ENCODE measurements at places on chromosomes 11 and 22.

DNA sequence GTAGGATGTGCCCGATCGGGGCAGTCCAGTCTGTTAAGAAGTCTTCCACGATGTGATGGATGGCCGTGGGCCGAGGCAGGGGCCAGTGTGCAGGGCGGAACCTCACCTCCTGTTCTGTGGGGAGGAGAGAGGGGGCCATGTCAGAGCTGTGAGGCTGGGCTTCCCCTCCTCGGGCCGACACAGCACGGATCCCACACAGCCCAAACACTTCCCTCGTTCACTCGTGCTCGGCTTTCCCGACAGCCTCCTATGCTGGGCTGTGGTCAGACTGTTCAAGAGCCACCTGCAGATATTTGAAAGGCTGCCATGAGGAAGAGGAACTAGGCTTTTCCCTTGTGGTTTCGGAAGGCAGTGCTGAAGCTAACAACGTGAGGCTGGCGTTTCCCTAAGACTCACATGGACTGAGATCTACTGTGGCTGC is 12.3 kb upstream of the TXN2 start:
- DNase-seq: no peak

DNA sequence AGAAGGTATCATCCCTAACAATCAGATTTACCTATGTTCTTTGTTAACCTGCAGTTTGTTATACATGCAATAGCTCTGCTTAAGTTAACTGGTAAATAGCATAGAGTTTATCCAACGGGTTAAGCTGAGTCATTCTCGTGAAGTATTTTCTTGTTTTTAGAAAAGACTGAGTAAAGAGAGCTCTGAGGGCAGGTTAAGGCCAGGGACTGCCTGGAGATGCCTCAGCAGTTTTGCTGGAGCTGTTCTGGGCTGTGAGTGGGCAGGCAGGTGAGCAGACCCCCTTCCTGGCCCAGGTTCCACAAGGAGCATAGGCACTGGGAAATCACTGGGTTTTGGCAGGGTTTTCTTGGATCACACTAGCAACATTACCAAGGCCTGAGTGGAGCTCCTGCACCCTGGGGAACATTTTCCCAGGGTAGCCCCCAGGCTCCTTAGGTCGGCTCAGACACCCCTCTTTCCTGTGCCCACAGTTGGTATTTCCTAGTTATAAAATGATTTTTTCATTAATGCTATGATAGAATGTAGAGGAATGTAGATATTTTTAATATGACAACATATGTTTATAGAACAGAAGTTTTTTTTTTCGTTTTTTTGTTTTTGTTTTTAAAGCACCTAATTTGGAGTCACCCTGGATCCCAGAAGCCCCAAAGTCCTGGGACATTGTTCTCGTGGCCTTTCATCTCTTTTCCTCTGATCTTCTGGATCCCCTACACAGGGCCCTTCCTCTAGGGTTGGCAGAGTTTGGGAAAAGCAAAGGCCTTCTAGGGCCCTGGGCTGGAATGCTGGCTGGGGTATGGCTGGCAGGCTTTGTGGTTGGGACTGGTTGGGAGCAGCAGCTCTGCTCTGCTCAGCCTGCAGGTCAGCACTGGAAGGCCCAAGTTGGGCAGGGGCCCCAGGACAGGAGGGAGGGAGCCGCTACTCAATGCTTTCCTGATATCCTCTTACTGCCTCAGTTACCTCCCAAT is 26.7 kb downstream of the IRAG1 start:
- no peak for DNase-seq

DNA sequence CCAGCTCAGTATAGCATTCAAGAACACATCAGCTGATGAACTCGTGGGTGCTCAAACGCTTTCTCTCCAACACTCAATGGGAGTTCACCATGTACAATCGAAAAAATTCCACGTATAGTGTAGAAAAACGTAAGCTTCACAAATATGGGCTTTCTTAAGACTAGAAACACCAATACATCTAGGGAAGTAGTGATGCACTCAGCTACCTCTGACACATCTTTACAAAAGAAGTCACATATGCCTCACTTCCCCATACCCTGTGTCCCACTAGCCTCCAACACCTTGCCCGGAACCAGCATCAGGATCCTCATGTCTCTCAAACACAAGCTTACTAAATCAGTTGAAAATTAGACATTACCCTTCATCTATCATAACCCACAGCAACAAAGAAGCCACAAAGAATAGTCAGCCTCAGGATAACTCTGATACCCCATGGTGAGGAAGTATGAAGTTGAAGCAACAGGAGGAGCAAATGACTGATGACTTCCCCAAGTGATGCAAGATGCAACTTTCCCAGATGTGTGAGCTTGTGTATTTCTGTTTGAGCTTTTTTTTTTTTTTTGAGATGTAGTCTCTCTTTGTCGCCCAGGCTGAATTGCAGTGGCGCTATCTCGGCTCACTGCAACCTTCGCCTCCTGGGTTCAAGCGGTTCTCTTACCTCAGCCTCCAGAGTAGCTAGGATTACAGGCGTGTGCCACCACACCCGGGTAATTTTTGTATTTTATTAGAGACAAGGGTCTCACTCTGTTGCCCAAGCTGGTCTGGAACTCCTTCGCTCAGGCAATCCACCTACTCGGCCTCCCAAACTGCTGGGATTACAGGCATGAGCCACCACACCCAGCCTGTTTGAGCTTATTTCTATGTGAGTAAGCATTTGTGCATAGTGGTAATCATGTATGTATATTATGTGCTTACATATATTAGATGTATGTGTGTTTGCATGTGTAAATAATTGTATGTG is 8.5 kb upstream of the DENND5A start:
- no peak for DNase-seq

GRCh38 chr11:76615950-76616349 is 54.6 kb downstream of the LRRC32 start:
- no peak for DNase-seq

- DNase-seq: no peak
Measured at GRCh38 chr11:74925281-74925680, 23.6 kb downstream of the XRRA1 start.

DNA sequence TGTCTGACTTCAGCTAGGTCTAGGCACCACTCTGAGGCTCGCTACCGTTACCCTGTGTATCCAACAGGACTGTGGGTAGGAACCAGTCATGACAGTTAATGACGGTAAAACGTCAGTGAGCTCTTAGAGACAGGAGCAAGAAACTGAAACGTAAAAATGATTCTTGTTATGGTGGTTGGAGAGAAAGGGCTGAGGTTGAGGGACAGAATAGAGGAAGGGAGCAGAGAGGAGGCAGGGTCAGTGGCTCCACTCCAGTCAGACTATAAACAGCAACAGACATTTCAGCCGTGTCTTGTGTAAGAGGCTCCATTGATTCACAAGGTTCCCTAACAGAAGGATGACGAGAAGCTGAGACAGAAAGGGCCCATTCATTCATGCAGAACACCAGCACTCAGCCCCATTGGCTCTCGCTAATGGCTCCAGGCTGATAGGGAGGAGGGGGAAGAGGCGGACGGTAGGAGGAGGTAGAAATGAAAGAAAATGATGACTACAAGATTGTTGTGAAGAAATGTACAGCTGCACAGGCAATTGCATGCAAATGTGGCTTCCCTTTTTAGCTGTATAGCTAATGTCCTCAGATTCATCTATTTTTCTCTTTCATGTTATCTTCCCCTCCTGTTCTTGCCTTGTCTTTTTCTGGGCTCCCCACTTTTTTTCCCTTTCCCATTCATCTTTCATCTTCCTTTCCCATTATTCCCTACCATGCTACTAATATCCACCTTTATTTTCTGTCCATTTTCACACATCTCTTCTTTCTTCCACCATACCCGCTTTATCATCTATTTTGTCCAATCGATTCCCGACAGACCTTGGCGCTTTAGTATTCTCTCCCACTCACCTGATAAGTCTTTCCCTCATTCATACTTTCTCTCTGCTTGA is 34.3 kb downstream of the ETS1 start:
- DNase-seq: no peak

GRCh38 chr22:36279219-36279666 is 26.3 kb downstream of the APOL1 start:
- DNase-seq: no peak

GRCh38 chr11:75202195-75202594 is 38.4 kb upstream of the TPBGL start:
- no peak for DNase-seq

DNA sequence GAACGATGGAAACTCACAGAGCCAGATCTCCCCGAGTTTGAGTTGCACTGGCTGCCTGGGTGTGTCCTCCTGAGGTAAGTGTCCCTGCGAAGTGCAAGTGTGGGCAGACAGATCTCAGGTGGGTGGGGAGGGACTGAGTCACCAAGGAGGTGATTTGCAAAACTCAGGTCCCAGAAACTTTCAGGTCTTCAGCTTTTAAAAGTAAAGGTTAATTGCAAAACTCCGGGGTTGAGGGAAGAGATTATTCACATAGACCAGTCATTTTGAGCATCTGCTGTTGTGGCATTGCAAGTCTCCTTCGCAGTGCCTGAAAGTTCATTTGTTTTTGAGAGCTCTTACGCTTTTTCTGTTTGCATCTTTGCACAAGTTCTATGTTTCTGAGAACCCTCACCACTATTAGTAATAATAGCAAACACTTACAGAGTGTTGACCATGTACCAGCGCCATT is 7.1 kb downstream of the CD44 start:
- DNase-seq: no peak

DNA sequence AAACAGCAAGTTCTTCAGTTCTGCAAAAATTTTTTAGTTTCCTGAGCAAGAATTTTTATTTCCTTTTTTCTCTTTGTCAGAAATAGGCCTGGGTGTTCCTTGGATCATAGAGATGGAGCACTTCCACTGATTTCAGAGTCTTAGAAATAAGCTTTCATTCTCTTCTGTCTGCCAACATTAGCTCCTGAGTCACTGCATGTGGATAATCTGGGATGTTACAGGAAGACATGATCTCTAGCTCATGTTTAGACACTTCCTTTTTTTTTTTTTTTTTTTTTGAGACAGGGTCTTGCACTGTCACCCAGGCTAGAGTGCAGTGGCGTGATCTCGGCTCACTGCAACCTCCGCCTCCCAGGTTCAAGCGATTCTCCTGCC is 13.2 kb upstream of the TMEM218 start:
- no peak for DNase-seq

- no peak for DNase-seq
Measured at GRCh38 chr11:97815667-97816066, 1205.1 kb upstream of the CNTN5 start.

DNA sequence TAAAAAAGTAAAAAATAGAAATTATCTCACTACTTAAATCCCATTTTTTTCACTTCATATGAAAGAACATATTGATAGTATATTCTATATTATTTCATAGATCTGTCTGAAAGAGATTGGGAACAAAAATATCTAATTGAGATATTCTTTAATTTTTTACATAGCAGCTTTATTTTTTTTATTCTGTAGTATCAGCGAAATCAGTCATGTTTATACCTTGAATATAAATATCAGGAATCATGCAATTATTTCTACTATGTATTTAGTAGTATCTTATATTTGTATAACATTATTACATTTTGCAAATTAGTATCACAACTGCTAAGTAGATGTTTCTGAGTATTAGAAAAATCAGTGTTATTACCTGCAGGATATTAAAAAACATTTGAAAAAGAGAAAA is 20.4 kb downstream of the C11orf54 start:
- DNase-seq: no peak

DNA sequence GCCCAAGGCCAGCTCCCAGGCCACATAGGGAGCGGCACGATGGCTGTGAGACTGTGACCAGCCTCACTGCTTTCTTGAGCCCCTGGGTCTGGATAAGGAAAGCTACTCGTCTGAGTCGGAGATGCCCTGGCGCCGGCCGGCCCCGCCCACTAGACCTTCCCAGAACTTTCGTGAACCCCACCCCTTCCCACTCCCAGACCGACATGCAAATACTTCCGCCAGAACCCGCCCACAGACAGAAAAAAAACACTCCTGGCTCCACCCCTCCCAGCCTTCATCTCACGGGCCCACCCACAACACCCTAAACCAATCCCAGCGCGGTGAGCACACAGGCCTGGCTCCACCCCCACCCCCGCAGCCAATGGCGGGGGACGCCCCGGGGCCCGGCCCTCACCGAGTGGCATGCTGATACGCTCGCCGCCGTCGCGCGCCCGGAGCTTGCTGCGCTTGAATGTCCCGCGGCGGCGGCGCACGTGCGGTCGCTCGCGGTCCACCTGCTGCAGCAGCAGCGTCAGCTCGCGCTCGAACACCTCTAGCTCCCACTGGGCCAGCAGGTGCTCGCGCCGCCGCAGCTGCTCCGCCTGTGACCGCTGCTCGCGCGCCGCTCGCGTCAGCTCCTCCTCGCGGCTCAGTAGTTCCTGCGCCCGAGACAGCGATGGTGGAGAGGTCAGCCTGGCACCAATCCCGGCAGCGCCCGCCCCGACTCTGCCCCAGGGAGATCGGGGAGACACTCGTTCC is 7.0 kb downstream of the MAP3K11 start:
- peak; percentile 82 for DNase-seq

- DNase-seq: peak; percentile 59
Measured at GRCh38 chr11:61161190-61162091, at the start of gene VPS37C. TSS of gene VPS37C (minus strand) at chr11:61161426. CDS start at chr11:61138829, 22,597 bp downstream.

DNA sequence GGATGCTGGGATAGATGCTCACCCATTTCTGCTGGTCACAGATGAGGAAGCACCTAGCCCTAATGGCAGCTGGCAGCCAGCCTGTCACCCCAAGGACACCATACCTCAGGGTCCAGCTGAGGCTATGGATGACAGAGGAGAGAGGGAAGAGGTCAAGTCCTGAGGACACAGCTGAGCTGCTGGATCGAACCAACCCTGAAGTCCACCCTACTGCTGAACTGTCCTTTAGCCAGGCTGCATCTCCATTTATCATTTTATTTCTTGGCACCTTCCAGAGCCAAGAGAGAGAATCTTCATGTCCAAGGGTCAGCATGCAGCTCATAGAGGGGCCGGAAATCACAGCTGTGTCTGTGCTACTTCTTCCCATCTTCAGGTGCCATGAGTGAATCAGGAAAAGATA is 30.9 kb downstream of the RPS6KA4 start:
- no peak for DNase-seq

- no peak for DNase-seq
Measured at GRCh38 chr11:59254286-59254685, 41.6 kb upstream of the MPEG1 start.

- DNase-seq: no peak
Measured at GRCh38 chr22:21943571-21944448, 8.8 kb downstream of the PPM1F start.

DNA sequence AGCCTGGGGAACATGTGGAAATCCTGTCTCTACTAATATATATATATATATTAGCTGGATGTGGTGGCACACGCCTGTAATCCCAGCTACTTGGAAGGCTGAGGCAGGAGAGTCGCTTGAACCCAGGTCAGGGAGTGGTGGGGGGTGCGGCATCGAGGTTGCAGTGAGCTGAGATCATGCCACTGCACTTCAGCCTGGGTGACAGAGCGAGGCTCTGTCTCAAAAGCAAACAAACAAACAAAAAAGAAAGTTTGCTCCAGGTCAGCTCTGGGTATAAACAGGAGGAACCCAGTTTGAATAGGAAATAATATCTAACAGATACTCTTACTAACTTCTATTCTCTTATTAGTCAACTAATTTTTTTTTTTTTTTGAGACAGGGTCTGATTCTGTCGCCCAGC is 34.3 kb upstream of the CECR2 start:
- DNase-seq: no peak

All from AG04450 (cell line).